Urothelium cell line (cell line): ENCODE measurements at places on chromosomes 3 and 15.

- DNase-seq, result no peak
Measured at GRCh38 chr15:86157606-86158293, 78.1 kb downstream of the AGBL1 start.

GRCh38 chr3:102000620-102001209, 151.4 kb downstream of the NFKBIZ start:
- DNase-seq, result no peak

GRCh38 chr3:184784731-184785500, 27.1 kb upstream of the VPS8 start:
- no peak for DNase-seq

DNA sequence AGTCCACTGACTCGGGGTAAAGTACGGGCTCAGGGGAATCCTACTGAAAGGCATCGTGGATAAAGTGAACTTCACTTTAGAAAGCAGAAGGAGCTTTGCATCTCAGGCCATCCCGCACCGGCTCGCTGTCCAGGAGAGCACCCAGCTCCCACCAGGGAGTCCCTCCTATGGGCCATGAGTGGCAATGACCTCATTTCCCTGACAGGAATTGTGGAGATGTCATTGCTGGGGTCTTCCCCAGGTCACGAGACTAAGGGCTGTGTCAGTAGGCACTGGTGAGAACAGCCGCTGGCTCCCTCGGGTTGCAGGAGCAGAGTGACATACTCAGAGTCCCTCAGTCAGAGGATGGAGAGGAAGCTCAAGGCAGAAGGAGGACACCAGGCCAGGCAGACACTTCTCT, 97.3 kb downstream of the XXYLT1 start:
- no peak for DNase-seq

DNA sequence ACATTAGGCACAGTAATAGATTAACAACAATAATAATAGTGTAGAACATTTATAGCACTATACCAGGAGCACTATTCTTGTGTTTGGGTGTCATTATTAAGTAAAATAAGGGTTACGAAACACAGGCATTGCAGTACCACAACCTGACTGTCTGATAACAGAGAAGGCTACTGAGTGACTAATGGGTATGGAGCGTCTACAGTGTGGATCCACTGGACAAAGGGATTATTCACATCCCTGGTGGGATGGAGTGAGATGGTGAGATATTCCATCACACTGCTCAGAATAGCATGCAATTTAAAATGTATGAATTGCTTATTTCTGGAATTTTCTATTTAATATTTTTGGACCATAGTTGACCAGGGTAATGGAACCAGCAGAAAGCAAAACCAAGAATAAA, 18.2 kb downstream of the MINDY4B start:
- DNase-seq, result no peak

DNA sequence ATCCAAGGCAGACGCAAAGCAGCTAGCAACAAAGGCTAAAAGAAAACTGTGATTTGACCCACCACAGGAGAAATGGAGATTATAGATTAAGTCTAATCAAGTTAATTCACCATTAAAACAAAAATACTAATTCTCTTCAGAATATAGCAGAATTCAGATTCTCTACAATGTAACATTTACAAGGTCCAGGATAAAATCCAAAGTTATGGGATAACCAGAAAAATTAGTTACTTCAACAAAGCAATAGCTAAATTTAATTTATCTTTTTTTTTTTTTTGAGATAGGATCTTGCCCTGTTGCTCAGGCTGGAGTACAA, 284.6 kb upstream of the MANF start:
- no peak for DNase-seq
